ENCODE measurements at places on chromosomes 6 and 20. TPM values are rescaled to one million over a fixed set of nuclear protein-coding genes. Genes with fewer than 3 reads are reported as not detected.

GPX5 gene
- not detected for total RNA-seq

CST5 gene
- not detected for total RNA-seq

HS3ST5 gene
- total RNA-seq = not detected

- no peak for DNase-seq
Measured at GRCh38 chr6:71531841-71532240, 243.2 kb downstream of the OGFRL1 start.

DNA sequence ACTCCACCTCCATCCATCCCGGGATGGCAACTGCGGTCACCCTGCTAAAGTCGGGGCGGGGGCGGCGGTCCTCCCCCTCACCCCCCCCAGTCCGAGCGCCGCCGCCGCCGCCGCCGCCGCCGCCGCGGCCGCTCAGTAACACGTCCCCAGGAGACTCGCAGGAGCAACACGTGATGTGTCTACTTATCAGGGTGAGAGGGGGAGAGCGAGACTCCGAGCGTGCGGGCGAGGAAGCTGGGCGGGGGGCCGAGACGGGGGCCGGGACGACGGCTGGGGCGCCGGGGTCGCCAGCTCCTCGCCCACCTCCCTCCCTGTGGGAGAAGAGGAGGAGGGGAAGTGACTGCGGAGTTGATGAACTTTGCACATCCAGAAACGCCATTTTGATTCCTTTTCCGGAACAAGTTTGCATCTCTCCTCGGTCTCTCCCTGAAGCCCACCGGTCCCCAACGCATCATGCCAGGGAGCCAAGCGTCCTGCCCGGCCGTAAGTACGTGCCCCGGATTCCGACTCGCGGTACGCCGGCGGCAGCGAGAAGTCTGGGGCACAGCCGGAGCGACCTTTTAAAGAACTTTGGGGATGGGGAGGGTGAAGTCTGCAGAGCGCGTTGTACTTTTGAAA is at the start of gene RREB1:
Gene RREB1 (plus strand): TSS at position 384 of the 618 bp plus-strand sequence. CDS start 73,951 bp downstream, outside the sequence.
- peak; percentile 86 for DNase-seq

DNA sequence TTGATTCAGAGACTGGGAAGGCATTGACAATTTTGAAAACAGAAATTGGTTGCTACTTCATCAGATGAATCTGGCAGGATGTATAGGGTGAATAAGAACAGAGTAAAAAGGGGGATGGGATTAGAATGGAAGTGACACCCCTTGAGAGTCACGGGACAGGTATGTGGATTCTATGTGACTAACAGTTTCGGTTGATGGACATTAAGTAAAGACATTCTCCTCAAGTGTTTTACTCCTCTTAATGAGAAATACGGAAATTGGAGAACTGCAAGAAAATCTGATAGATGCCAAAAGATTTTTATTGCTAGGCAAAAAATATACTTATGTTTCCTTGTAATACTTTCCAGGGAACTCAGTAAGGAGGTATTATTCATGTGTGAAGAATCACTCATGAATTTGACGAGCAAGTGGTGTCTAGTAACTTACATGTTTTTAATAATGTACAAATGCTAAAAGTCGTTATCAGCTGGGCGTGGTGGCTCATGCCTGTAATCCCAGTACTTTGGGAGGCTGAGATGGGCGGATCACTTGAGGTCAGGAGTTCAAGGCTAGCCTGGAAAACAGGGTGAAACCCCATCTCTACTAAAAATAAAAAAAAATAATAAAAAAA is 135.8 kb downstream of the KIF16B start:
- DNase-seq = no peak

- DNase-seq = no peak
Measured at GRCh38 chr20:33624399-33624798, 37.7 kb upstream of the C20orf144 start.

DNA sequence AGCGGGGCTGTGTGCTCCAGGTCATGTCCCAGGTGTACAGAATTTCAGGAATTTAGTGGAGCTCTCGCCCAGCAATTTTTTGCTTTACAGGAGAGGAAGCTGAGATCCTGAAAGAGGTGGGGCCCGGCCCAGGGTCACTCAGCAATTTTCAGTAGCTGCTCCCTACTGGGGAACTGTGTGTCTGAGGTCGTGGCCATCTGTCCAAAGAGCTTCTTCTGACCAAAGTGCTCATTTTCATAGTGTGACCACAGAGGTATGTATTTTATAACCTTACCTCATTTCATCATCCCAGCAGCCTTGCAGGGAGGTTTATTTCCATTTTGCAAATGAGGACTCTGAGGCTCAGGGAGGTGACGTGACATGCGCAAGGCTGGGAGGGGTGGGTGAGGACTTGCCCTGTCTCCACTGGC is 46.3 kb downstream of the FAM209B start:
- no peak for DNase-seq

GRCh38 chr6:5525209-5525608 is 263.9 kb downstream of the FARS2 start:
- DNase-seq = no peak

- DNase-seq = peak; percentile 82
Measured at GRCh38 chr20:49983848-49984408, 1.1 kb downstream of the SNAI1 start.

- no peak for DNase-seq
Measured at GRCh38 chr6:136501096-136501495, 49.1 kb downstream of the MAP7 start.

DNA sequence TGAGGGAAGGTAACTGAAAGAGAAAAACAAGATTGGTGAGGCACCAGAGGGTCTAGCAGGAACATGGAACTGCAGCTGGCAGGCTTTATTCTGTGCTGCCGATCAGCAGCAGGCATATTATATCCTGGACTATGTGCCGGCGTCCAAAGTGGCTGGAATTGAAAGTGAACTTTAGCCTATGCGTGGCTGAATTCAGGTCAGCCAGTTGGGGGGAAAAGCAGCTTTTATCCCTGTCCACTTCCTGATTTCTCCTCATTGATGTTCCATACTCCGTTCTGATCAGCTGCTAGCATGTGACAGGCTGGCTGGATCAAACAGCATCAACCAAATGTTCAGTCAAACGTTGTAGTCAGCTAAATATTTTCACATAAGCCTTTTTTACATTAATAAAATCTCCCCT is 99.0 kb downstream of the CAP2 start:
- no peak for DNase-seq

Data from right cardiac atrium (tissue), 5 donors.